Fibroblast of the conjunctiva (primary cell): ENCODE measurements at places on chromosomes 2 and 18.

DNA sequence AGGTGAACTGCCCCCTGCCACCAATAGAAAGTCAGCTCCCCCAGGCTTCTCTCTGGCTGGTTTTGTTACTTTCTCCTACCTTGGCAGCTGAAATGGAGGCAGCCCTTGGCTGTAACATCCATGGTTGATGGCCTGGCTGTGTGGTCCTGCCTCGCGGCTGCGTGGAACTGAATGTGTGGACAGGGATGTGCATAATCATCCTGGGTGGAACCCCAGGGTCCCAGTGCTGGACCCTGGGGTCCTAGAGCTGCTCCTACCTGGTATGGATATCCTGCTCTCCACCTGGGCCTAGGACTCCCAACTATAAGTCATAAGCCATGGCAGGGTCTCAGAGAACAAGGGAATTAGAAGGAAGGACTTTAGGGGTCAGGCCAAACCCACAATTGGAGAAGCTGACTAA is 93.5 kb downstream of the CAPN13 start:
- DNase-seq, result no peak

DNA sequence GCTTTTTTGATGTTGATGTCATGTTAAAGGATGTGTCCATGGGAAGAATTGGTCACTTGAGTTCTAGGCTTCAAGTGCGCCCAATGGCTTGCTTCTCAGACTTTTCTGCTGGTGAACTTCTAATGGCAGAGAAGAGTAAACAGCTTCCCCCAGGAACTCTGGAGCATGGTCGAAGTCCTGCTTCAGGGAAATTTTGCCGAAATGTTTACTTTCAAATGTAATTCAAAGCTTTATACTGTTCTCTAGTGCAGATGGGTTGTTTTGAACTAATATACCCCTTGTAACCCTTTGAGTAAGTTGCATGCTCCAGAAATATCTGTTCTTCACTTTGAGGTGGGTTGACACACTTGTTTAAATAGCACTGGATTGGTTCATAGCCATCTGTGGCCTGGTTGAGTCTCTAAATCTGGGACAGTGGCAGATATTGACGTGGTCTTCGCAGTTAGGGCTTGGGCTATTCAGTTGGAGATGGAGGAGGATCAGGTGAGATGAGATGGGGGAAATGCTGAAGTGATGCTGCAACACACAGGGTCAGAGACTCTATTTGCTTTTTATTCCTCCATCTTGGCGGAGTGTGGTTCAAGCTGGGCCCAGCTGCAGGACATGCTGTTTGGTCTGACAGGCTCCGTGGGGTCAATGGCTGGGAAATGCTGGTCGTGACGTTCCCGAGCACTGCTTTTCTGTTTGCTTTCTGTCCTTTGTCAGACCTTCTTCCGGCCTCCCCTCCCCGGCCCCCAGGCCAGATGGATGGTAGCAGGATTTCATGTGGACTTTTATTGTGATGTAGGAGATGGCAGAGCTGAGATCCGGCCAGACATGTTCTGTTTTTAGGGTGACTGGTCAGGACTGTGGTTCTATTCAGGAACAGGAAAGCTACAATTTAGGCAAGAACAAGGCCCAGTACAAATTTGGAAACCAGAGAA is 35.9 kb downstream of the MYO1B start:
- DNase-seq, result no peak

GRCh38 chr2:72998724-72999123 is 72.8 kb downstream of the SFXN5 start:
- no peak for DNase-seq

GRCh38 chr2:158905341-158905740 is 63.1 kb upstream of the TANC1 start:
- DNase-seq, result no peak

DNA sequence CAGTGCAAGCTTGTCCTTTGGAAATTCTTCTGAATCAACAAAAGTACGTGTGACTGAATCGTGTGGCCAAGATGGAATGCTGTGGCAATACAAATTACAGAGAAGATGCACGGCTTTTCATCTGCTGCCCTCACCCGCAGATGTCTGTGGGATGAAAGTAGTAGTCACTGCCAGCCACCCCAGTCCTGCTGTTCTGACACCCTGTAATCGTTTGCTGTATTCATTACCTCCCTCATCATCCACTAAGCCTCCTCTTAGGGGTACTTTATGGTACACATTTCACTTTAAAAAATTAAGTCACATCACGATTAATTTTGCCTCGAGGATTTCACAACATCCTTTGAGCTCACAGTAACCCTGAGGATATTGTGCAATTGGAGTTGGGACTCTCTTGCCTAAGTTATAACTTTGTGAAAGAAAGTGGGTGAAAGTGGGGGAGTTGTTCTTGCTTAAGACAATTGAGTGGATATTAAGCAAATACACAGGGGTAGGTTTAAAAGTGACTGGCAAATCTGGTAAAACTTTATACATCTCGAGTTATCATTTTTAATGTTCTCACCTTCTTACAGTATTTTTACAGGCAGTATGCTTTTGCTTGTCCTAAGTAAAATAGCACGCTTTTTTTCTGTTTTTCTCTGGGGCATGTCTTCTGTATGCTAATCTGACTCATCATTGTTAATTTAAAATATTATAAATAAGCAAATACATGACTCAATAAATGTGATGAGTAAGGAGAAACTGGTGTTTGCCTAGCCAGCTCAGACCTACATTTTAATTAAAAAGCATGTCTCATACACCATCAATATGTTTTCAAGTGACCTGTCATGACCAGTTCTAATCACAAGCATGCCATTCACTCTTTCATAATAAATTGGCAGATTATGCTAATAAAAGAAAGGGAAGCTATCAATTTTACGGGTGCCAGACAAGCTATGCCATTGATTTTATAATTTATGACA is 680.9 kb downstream of the IRS1 start:
- peak; percentile 90 for DNase-seq

DNA sequence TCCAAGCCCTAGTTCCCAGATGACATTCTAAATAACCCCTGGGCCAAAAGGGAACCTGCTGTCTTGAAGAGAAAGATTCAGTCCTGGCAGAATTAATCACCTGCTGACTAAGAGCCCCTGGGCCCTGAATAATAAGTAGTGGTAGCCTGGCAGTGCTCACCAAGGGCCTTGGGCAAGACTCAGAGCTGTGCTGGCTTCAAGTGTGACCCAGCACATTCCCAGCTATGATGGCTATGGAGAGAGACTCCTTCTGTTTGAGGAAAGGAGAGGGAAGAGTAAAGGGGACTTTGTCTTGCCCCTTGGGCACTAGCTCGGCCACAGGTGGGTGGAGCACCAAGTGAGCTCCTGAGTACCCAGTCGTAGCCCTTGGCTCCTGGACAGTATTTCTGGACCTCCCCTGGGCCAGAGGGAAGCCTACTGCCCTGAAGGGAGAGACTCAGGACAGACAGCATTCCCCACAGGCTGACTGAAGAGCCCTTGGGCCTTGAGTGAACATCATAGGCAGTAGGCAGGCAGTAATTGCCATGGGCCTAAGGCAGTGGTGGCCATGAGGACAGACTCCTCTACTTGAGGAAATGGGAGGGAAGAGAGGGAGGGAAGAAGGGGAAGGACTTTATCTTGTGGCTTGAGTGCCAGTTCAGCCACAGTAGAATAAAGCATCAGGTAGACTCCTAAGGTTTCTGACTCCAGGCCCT is 40.0 kb upstream of the INPP4A start:
- DNase-seq, result no peak

- no peak for DNase-seq
Observed at GRCh38 chr2:146837857-146838256, 1007.0 kb upstream of the ACVR2A start.

DNA sequence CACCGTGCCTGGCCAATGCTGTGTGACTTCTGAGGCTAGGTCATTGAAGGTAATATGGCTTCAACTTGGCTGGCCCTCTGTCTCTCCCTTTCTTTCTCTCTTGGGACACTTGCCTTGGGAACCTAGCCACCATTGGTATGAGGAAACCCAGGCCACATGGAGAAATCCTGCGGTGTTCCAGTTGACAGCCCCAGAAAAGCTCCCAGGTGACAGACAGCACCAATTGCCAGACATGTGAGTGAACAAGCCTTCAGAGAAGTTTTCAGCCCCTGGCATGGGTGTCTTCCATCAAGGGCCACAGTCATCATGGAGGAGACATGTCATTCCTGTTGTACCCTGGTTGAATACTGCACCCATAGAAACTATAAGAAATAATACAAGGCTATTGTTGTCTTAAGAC is 186.6 kb downstream of the RAB3GAP1 start:
- no peak for DNase-seq

GRCh38 chr2:29063646-29064345 is 10.5 kb downstream of the PCARE start:
- peak; percentile 85 for DNase-seq

GRCh38 chr18:75307530-75307929 is 96.9 kb downstream of the TSHZ1 start:
- no peak for DNase-seq
